ENCODE measurements at places on chromosomes 5 and 9.

DNA sequence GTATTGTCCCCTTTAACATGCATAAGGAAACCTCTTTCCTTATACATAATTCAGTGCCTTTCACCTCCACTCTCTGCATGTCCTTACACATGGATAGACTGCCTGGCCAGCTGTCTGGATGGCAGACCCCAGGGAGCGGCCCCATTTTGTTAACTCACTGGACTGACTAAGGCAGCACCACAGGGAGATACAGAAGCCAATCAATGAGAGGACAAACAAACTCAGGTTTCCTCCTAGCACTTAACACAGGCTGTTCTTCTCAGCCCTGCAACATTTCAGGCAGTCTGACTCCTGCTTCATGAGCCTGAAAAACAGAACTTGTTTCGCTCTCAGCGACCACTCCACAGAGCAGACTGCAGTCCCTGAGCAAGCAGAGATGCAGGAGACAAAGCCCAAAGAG is 135.4 kb upstream of the RASEF start:
- no peaks in the 10 kb centered on the region for H3K36me3 ChIP-seq
- H3K4me3 ChIP-seq = no peak overlapping the region
- no peak for DNase-seq
- peaks cover 13% of the 10 kb centered on the region for H3K27me3 ChIP-seq
- peaks cover 8% of the 10 kb centered on the region for H3K4me1 ChIP-seq
- H3K27ac ChIP-seq = no peak overlapping the region

GRCh38 chr9:6917162-6917561 is 159.4 kb downstream of the KDM4C start:
- H3K27me3 ChIP-seq = no peaks in the 10 kb centered on the region
- H3K36me3 ChIP-seq = peaks cover 5% of the 10 kb centered on the region
- no peak overlapping the region for H3K27ac ChIP-seq
- no peak overlapping the region for H3K4me3 ChIP-seq
- DNase-seq = no peak

DNA sequence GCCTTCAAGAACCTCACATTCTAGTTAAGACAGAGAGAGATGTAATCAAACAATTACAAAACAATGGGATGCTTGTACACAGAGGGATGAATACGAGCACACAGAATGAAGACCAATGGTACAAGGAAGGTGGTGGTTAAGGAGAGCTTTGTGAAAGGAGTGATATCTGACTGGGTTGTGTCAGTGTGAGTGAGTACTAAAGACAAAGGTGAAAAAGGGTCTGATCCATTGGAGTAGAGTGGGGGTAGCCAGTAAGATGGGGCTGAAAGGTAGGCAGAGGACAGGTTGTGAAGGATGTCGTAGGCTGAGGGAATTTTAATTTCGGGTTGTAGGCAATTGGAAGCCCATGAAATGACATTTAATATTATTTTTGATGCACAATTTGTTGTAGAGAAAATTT is 9.9 kb downstream of the RBM18 start:
- H3K27me3 ChIP-seq = no peaks in the 10 kb centered on the region
- H3K36me3 ChIP-seq = peaks cover 14% of the 10 kb centered on the region

GRCh38 chr5:38905516-38905915 is 59.7 kb downstream of the OSMR start:
- peaks cover 12% of the 10 kb centered on the region for H3K36me3 ChIP-seq
- H3K4me1 ChIP-seq = no peaks in the 10 kb centered on the region
- no peak for DNase-seq
- H3K27ac ChIP-seq = no peak overlapping the region
- H3K27me3 ChIP-seq = no peaks in the 10 kb centered on the region
- H3K4me3 ChIP-seq = no peak overlapping the region

GRCh38 chr5:143230676-143230996 is 172.8 kb downstream of the NR3C1 start:
- H3K27ac ChIP-seq = no peak overlapping the region
- H3K36me3 ChIP-seq = no peaks in the 10 kb centered on the region
- H3K27me3 ChIP-seq = no peaks in the 10 kb centered on the region
- DNase-seq = no peak
- no peak overlapping the region for H3K4me3 ChIP-seq

GRCh38 chr5:78025540-78025939 is 249.4 kb upstream of the TBCA start:
- H3K27ac ChIP-seq = no peak overlapping the region
- H3K4me1 ChIP-seq = no peaks in the 10 kb centered on the region
- DNase-seq = no peak
- H3K4me3 ChIP-seq = no peak overlapping the region

All from neural crest cell (in vitro differentiated cells).